ENCODE measurements at places on chromosomes 1 and 21.

DNA sequence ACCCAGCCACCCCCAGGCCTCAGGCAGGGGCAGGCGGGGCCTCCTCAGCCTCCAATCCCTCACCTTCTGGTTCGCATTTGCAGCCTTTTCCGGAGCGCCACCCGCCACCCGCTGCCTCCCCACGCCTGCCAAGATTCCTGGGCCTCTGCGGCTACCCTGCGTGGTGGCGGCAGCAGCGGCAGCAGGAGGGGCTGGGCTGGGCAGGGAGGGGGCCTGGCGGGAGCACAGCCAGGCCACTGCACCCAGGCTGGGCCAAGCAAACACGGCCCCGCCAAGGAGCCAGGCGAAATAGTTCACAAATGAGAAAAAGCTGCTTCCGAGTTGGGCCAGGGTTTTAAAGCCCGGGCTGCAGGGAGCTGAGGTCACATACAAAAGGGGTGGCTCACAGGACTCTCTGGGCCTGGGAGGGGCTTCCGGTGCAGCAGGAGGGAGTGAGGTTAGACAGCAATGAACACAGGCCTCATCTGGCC lies 9.8 kb downstream of the COL8A2 start:
- no peaks in the 10 kb centered on the region for H3K27me3 ChIP-seq
- H3K36me3 ChIP-seq, result no peaks in the 10 kb centered on the region
- no peak overlapping the region for H3K4me3 ChIP-seq
- peaks cover 24% of the 10 kb centered on the region for H3K4me1 ChIP-seq
- H3K27ac ChIP-seq, result no peak overlapping the region

DNA sequence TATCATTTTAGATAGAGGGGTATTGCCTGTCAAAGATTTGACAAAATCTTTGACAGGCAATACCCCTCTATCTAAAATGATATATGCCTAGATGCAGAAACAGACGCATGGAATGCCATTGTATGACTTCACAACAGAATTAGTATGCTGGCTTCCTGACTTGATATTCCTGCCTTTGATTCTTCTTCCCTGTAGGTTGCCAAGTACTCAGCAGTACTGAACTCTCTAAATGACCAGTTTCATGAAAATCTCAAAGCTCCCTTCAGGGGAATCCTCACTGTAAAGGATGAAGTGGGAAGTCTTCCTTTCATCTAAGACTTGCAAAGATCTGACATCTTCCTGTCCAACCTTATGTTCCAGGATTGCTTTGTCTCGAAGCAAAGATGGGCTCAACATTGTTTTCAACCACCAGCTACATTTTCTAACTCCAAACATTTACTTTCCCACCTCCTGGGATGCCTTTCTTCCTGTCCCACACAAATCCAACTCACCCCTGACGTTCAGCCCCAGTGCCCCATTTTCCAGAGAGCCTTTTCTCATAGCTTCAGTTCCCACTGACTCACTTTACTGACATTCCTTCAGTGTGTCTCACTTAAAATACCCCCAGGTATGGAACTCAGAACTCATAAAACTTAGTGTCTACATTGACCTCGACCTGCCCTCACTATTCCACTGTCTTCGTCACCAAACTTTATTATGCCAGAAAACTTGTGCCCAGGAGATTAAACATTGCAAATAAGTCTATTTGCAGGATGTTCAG lies 67.3 kb upstream of the KCNJ6 start:
- H3K27ac ChIP-seq, result no peak overlapping the region
- no peaks in the 10 kb centered on the region for H3K36me3 ChIP-seq
- no peak overlapping the region for H3K4me3 ChIP-seq

- no peaks in the 10 kb centered on the region for H3K27me3 ChIP-seq
- H3K27ac ChIP-seq, result no peak overlapping the region
- no peak overlapping the region for H3K4me3 ChIP-seq
- no peaks in the 10 kb centered on the region for H3K36me3 ChIP-seq
- H3K4me1 ChIP-seq, result no peaks in the 10 kb centered on the region
Measured at GRCh38 chr1:213947200-213947801, 40.5 kb upstream of the PROX1 start.

DNA sequence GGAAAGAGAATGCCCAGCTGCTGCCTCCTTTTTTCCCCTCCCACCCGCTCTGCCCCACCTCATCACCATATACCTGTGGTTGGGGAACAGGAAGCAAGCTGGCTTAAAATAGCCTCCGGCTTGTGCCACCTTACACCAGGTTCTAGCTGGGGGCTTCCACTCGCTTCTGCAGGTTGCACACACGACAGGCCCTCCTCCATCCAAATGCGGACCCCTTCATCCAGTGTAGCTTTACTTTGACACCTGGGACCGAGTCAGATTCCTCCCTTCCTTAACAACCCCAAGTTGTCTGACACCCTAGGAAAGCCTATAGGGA lies 14.6 kb downstream of the BLACAT1 start:
- H3K4me3 ChIP-seq, result no peak overlapping the region
- DNase-seq, result no peak
- no peaks in the 10 kb centered on the region for H3K36me3 ChIP-seq
- peaks cover 12% of the 10 kb centered on the region for H3K27me3 ChIP-seq

DNA sequence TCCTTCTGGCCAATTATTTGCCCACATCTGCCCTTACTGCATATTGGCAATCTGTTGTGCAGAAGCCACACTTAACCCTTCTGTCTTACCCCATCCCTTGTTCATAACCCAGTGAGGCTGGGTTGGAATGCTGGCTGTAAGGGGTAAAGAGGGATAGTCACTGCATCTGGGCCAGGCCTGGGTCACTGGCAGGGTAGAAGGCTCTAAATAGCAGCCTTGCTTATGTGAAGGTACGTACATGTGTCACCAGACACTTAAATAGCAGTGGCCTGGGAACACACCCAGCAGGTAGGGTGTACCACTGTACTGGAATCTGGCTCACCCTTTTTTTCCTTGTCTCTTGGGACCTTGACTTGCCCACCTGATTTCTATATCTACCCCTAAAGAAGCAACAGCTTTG lies 9.9 kb upstream of the TARS2 start:
- H3K27me3 ChIP-seq, result no peaks in the 10 kb centered on the region
- H3K4me1 ChIP-seq, result peaks cover 4% of the 10 kb centered on the region
- DNase-seq, result no peak
- peaks cover 14% of the 10 kb centered on the region for H3K36me3 ChIP-seq
- no peak overlapping the region for H3K4me3 ChIP-seq

GRCh38 chr1:71930511-71930910 lies 351.8 kb downstream of the NEGR1 start:
- H3K4me3 ChIP-seq, result no peak overlapping the region
- H3K36me3 ChIP-seq, result no peaks in the 10 kb centered on the region
- DNase-seq, result no peak
- no peaks in the 10 kb centered on the region for H3K27me3 ChIP-seq

- no peak for DNase-seq
- no peaks in the 10 kb centered on the region for H3K4me1 ChIP-seq
- H3K27ac ChIP-seq, result no peak overlapping the region
- H3K27me3 ChIP-seq, result peaks cover 17% of the 10 kb centered on the region
- H3K36me3 ChIP-seq, result no peaks in the 10 kb centered on the region
Measured at GRCh38 chr1:219806642-219807041, 121.7 kb downstream of the SLC30A10 start.

DNA sequence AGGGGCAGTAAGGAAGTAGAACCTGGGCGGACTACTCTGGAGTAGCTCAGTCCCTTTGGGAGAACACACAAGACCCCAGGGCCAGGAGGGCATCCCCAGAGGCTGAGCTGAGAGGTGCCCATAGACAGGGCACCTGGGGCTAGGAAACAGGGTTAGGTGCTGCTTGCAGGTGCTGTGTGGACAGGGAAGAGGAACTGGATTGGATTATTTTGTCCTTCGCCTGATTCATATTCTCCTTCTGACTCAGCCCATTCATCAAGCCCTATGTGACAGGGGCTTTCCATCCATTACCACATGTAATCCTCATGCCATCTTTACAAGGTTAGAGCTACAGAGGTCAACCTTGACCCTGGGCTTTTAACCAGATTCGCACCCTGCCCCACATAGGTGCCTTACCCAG lies 183.9 kb downstream of the C1orf94 start:
- H3K4me1 ChIP-seq, result no peaks in the 10 kb centered on the region
- no peak overlapping the region for H3K4me3 ChIP-seq
- H3K36me3 ChIP-seq, result no peaks in the 10 kb centered on the region

DNA sequence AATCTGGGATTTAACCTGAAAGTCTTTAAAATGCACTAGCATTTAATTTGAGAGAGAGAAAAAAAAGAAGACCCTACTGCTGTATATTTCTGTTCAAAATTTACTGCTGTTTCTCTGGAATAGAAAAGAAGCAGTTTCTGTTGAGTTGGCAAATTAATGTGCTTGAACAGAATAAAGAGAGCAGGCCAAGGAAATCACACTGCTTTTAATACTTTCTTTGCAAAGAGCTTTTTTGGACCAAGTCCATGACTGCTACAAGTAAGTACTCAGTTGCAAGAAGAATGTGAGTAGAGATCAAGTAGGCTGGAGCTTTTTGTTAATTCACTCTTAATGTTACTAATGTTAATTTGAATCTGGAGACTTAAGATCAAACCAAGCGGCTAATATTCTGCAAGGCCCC lies 336.2 kb upstream of the SGIP1 start:
- no peaks in the 10 kb centered on the region for H3K4me1 ChIP-seq
- H3K36me3 ChIP-seq, result no peaks in the 10 kb centered on the region
- no peak overlapping the region for H3K27ac ChIP-seq

GRCh38 chr21:14942801-14943490 lies 121.9 kb downstream of the NRIP1 start:
- H3K4me3 ChIP-seq, result no peak overlapping the region
- no peak overlapping the region for H3K27ac ChIP-seq
- no peak for DNase-seq
- H3K36me3 ChIP-seq, result no peaks in the 10 kb centered on the region
- H3K4me1 ChIP-seq, result no peaks in the 10 kb centered on the region

- peaks cover 7% of the 10 kb centered on the region for H3K27me3 ChIP-seq
- peaks cover 34% of the 10 kb centered on the region for H3K4me1 ChIP-seq
- H3K36me3 ChIP-seq, result no peaks in the 10 kb centered on the region
Measured at GRCh38 chr1:53367503-53368313, 39.8 kb upstream of the LRP8 start.

- H3K4me3 ChIP-seq, result peak overlapping the region; percentile 56
- DNase-seq, result peak; percentile 49
- H3K4me1 ChIP-seq, result peaks cover 22% of the 10 kb centered on the region
- peaks cover 56% of the 10 kb centered on the region for H3K36me3 ChIP-seq
- H3K27me3 ChIP-seq, result no peaks in the 10 kb centered on the region
Measured at GRCh38 chr1:46342084-46342656, 1.6 kb downstream of the NSUN4 start.

GRCh38 chr1:7962636-7963377 lies 1.3 kb downstream of the PARK7 start:
- peak overlapping the region; percentile 72 for H3K4me3 ChIP-seq
- no peaks in the 10 kb centered on the region for H3K27me3 ChIP-seq
- peaks cover 53% of the 10 kb centered on the region for H3K36me3 ChIP-seq
- peaks cover 15% of the 10 kb centered on the region for H3K4me1 ChIP-seq
- DNase-seq, result no peak
- H3K27ac ChIP-seq, result peak overlapping the region; percentile 82

DNA sequence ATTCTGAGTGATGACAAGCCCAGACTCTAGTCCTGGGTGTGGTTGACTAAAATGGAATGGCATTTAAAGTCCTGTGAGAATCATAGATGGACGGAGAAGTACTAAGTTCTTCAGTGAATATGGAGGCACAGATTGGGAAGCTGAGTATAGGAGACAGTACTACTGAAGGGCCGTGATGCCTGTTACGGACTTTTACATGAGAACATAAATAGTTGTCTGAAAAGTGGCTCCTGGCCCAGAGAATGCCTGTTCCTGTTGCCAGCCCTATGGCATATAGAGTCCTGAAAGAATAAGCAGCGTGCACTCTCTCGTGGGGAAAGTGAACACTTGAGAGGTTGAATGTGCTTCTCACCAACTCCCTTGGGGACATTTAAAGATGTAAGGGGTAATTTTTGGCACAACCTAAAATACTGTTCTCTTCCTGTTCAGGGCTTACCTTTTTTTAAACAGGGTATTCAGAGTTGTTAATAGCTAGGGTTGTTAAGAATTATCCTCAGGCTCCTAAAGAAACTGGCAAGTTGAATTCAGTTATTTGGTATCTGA lies 20.4 kb downstream of the CCT8 start:
- peaks cover 92% of the 10 kb centered on the region for H3K36me3 ChIP-seq
- no peak overlapping the region for H3K4me3 ChIP-seq
- no peak for DNase-seq
- no peaks in the 10 kb centered on the region for H3K4me1 ChIP-seq
- no peak overlapping the region for H3K27ac ChIP-seq
- no peaks in the 10 kb centered on the region for H3K27me3 ChIP-seq

GRCh38 chr1:164928232-164928812 lies 369.3 kb downstream of the PBX1 start:
- no peak overlapping the region for H3K27ac ChIP-seq
- H3K4me1 ChIP-seq, result no peaks in the 10 kb centered on the region
- no peak overlapping the region for H3K4me3 ChIP-seq
- DNase-seq, result no peak

GRCh38 chr1:43005460-43006361 lies 47.0 kb upstream of the SLC2A1 start:
- H3K4me1 ChIP-seq, result peaks cover 33% of the 10 kb centered on the region
- H3K27ac ChIP-seq, result peak overlapping the region; percentile 14
- no peaks in the 10 kb centered on the region for H3K36me3 ChIP-seq
- DNase-seq, result peak; percentile 76
- no peak overlapping the region for H3K4me3 ChIP-seq

DNA sequence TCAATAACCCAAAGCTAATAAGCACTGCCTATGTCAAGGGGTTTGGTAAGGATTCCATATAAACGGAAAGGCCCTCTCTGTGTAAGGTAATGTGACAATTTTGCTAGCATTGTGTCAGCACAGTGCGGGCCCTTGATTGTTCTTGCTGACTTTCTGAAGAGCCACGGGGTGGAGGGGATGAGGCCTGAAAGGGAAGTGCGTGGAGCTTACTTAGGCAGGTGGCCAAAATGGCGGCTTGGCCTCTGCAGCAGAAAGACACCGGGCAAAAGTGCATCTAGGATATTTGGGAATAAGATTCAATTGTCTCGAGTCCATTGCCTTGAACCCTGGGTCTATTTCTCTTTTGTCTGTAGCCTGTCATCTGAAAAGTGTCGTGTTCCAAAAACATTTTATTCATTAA lies 114.3 kb downstream of the TGFB2 start:
- H3K36me3 ChIP-seq, result no peaks in the 10 kb centered on the region
- no peak overlapping the region for H3K27ac ChIP-seq
- H3K27me3 ChIP-seq, result no peaks in the 10 kb centered on the region
- no peaks in the 10 kb centered on the region for H3K4me1 ChIP-seq

- H3K4me3 ChIP-seq, result no peak overlapping the region
- DNase-seq, result no peak
- no peaks in the 10 kb centered on the region for H3K36me3 ChIP-seq
- no peaks in the 10 kb centered on the region for H3K27me3 ChIP-seq
- H3K27ac ChIP-seq, result no peak overlapping the region
Measured at GRCh38 chr1:27009601-27010197, 3.0 kb downstream of the TENT5B start.

All from K562 (cell line).